ENCODE measurements at places on chromosomes 13 and 19.

- no peak for DNase-seq
Observed at GRCh38 chr19:6450166-6450565, 9.4 kb downstream of the SLC25A23 start.

- DNase-seq: no peak
Observed at GRCh38 chr19:42634409-42635232, 39.9 kb upstream of the CEACAM8 start.

DNA sequence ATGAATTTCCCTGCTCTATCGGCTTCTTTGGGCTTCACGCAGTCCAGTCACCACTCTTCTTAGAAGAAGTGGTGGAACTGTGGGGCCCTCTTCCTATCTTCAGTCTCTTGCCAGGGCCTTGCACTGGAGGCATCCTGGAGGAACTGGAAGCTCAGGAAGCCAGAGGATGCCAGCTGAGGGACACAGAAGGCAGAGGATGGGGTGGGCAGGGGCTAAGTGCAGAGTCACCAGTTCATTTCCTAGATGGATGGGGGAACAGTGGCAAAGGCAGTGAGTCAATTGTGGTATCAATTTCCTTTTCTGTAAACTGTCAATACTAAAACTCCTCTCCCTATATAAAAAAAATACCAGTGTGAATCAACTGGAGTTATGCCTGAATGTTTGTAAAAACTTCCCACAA, 419.7 kb downstream of the KLF12 start:
- no peak for DNase-seq

DNA sequence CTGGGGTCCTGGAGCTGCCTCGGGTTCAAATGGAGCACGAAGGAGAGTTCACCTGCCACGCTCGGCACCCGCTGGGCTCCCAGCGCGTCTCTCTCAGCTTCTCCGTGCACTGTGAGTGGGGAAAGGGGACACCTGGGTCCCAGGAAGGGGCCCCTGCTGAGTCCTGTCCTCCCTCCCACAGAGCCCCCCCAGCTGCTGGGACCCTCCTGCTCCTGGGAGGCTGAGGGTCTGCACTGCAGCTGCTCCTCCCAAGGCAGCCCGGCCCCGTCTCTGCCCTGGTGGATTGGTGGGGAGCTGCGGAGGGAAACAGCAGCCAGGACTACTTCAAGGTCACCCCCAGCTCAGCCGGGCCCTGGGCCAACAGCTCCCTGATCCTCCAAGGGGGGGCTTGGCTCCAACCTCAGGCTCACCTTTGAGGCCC, 11.0 kb upstream of the SIGLEC11 start:
- DNase-seq: no peak

- DNase-seq: no peak
Observed at GRCh38 chr19:18131841-18132596, 20.9 kb upstream of the PIK3R2 start.

DNA sequence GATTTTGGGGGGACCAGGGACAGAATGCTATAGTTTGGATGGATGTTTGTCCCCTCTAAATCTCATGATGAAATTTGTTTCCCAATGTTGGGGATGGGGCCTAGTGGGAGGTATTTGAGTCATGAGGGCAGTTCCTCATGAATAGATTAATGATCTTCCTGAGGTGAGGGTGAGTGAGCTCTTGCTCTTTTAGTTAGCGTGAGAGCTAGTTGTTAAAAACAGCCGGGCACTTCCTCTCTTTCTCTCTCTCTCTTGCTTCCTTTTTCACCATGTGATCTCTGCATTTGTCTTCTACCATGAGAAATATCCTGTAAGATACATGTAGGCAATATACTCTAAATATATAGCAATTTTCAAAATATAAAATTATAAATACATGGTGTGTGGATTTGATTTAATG, 290.8 kb upstream of the PCDH9 start:
- DNase-seq: no peak

- no peak for DNase-seq
Observed at GRCh38 chr19:7867092-7867844, 6.9 kb downstream of the PRR36 start.

- no peak for DNase-seq
Observed at GRCh38 chr13:110023729-110024644, 237.6 kb upstream of the IRS2 start.

- DNase-seq: no peak
Observed at GRCh38 chr13:75771818-75772217, 135.7 kb downstream of the LMO7 start.

- no peak for DNase-seq
Observed at GRCh38 chr13:102944821-102945220, 99.0 kb downstream of the ERCC5 start.

DNA sequence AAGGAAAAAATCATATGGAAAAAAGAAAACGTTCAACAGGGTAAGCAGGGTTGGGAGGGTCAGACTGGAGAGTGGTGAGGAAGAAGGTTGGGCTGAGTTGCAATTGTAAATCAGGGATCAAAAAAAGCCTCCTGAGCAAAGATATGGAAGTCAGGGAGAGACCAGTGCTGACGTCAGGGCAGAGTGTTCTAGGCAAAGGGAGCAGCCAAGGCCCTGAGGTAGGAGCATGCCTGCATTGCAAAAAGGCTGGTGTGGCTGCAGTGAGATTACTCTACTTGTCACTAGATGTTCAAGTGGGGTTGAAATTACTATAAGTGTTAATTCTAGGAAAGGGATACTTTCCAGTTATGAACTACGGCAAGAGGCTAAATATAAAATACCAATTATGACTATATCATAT, 562.0 kb downstream of the MYO16 start:
- no peak for DNase-seq

GRCh38 chr19:55654868-55655647, at the start of gene U2AF2:
U2AF2 (plus strand) TSS chr19:55655035; CDS start chr19:55655105, 70 bp downstream.
- peak; percentile 91 for DNase-seq

GRCh38 chr19:11263726-11264125, 1.4 kb upstream of the DOCK6 start:
- DNase-seq: no peak

DNA sequence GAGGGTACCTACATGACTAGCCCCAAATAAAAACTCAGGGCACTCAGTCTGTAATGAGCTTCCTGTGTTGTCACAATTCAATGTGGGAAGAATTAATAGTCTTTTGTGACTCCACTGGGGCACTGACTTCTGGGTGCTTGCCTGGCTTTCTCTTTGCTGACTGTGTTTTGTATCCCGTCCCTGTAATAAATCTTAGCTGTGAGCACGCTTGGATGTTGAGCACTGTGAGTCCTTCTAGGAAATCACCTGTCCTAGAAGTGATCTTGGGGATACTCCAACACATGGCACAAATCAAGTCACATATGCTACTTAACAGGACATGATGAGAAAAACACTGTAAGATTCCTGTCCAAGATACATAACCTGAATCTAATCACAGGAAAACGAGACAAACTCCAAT, 83.0 kb downstream of the USP12 start:
- DNase-seq: no peak

GRCh38 chr19:1468274-1468820, 10.7 kb downstream of the C19orf25 start:
- DNase-seq: no peak

DNA sequence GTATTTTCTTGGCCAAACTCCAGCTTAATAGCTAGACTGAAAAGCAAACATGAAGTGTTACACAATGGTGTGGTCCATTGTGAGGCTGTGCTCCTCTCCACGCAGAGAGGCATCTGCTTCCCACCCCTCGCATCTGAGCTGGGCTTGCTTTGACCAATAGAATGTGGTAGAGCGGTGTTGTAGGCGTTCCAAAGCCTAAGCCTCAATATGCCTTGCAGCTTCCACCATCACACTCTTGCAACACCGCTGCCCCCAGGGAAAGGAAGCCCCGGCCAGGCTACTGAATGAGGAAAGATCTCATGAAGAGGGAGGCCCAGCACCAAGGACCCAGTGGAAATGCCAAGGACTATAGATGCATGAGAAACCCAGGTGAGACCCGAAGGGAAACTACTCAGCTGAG, 9.4 kb downstream of the FLT1 start:
- DNase-seq: no peak

GRCh38 chr19:20079476-20079875, 1.7 kb downstream of the ZNF90 start:
- no peak for DNase-seq

GRCh38 chr19:54464630-54465425, 1.2 kb upstream of the LENG9 start:
- peak; percentile 57 for DNase-seq

DNA sequence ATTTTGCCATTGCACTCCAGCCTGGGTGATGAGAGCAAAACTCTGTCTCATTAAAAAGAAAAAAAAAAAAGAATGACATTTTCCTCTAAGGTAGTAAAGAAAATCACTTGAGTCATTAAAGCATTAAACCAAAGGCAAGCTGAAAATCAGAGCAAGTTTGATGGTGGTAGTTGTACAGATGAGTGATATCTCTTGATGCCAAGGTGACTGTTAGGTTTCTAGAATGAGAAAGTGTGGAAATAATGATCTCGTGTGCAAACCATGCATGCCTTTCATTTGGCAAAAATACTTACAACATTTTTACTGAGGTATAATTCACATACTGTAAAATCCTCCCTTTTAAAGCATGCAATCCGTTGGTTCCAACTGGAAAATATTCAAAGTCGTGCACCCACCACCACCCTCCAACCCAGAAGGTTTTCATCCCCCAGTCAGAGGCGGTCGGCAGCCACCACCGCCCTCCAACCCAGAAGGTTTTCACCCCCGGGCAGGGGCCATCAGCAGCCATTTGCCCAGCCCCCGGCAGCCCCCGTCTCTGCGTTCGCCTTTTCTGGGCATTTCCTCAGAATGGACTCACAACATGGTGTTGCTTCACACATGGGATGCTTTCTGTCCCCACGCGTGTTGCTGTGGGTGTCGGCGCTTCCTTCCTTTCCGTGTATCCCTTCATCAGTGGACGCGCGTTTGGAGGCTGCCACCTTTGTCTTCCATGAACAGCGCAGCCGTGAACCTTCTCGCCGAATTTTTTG, 90.2 kb downstream of the ATP11A start:
- no peak for DNase-seq

GRCh38 chr13:59464926-59465325, 698.8 kb downstream of the DIAPH3 start:
- no peak for DNase-seq

- no peak for DNase-seq
Observed at GRCh38 chr19:15297416-15298224, 34.7 kb downstream of the BRD4 start.

- DNase-seq: no peak
Observed at GRCh38 chr19:3555653-3556422, 1.5 kb downstream of the MFSD12 start.

GRCh38 chr13:43237616-43238015, 214.2 kb downstream of the DNAJC15 start:
- no peak for DNase-seq

- no peak for DNase-seq
Observed at GRCh38 chr13:59495299-59495698, 668.4 kb downstream of the DIAPH3 start.

GRCh38 chr13:25493931-25494640, 122.3 kb downstream of the ATP8A2 start:
- no peak for DNase-seq

DNA sequence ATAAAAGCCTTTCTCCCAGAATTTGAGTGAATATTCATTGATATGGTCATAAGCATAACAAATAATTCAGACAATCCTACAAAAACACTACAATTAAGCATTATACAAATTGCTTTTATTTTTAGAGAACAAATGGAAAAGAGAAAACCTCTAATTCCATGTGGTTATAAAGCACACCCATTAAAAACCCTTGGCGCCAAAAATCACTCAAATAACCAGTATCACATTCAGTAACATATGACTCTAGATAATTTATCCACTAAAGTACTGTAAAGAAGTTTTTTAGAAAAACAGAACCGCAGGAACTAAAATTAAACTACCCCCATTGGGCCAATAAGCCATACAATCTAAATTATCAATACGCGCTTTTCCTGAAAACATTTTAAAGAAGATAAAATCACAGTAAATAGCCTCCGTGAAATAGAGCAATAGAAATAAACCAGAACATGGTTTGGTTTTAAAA, 569 bp downstream of the LCP1 start:
- no peak for DNase-seq

DNA sequence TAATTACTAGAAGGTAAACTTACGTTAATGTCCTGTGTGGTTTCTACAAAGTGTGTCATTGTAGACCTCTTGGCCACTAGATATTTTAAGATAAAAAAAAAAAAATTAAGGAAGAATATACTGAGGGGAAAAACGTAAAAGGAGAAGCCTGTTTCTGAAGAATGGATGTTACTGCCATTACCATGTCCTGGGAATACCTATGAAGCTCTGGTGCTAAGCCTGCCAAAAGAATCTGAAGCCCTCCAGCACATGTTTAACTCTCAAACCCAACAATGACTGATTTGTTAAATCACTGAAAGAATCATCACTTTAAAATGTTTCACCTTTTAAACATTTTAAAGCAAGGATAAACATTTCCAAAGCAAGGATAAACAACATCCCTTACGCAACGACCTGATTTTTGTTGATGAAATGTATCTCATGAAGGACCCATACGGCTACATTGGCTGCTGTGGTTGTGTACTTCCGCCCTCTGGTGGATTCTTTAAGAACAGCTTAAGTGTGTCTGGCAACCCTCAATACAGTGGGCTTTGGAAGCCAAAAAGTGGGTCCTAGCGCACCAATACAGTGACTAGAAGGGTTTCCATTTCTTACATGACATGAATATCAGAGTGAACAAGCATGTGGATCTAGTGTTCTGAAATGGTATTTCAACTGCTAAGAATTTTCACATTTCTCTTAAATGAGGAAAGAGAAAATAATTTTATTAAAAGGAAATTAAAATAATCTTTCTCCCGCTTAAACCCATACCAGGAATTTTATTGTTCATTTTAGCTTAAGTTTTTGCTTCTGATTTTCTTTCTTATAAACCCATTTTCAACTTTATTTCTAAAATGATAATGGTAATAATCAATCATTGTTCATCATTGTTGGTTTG, 74.5 kb upstream of the RAP2A start:
- DNase-seq: peak; percentile 56

DNA sequence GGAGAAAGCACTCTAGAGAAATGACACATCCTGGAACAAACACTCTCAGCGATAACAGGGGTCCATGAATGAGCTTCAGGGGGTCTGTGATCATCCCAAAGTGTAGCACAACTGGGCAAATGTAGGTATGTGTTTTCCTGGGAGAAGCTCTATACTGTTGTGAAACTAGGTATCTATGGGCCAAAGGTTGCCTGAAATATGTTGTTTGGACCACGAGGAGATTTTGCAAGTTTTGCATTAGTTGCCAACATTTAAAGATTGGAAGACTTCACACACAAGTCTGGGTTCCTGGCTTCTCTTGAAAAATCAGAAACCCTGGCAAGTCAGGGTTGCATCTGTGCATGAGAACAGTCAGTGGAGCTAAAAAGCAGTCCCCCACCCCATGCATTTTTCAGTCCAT, 26.7 kb upstream of the POU2F2 start:
- no peak for DNase-seq

GRCh38 chr19:39166571-39167391, 30.0 kb upstream of the NCCRP1 start:
- DNase-seq: no peak

Measured in activated CD4-positive, alpha-beta T cell treated with anti-CD3 and anti-CD28 coated beads, Interleukin-2, amount 50 U/mL, for 24 hours (primary cell).